ENCODE measurements at places on chromosomes 12 and 14. TPM values are rescaled to one million over a fixed set of nuclear protein-coding genes. Genes with fewer than 3 reads are reported as not detected.
A peak's percentile ranks its signal among the peaks of the same experiment; 100 is the strongest.

KRT1 gene
- 0.67 TPM for total RNA-seq

TEX22 gene
- total RNA-seq: 7.5 TPM

PTPRR gene
- not detected for total RNA-seq

GRCh38 chr12:107857191-107857590, 82.7 kb downstream of the ASCL4 start:
- no peak for DNase-seq
- peaks cover 3% of the 10 kb centered on the region for H3K27me3 ChIP-seq
- no peaks in the 10 kb centered on the region for H3K4me1 ChIP-seq
- H3K36me3 ChIP-seq: no peaks in the 10 kb centered on the region

GRCh38 chr12:122200541-122201175, 2.9 kb upstream of the B3GNT4 start:
- H3K27ac ChIP-seq: no peak overlapping the region
- peaks cover 9% of the 10 kb centered on the region for H3K4me1 ChIP-seq
- DNase-seq: no peak
- no peaks in the 10 kb centered on the region for H3K27me3 ChIP-seq
- no peak overlapping the region for H3K4me3 ChIP-seq

KCNMB4 gene
- total RNA-seq: 0.67 TPM

DNA sequence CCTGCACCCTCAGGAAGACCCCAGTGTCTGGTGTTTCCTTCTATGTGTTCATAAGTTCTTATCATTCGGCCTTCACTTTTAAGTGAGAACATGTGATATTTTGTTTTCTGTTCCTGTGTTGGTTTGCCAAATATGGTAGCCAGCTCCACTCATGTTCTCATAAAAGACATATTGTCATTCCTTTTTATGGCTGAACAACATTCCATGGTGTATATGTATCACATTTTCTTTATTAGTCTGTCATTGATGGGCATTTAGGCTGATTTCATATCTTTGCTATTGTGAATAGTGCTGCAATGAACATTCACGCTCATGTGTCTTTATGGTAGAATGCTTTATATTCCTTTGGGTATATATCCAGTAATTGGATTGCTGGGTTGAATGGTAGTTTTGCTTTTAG, 645.1 kb downstream of the SLC16A7 start:
- H3K27me3 ChIP-seq: no peaks in the 10 kb centered on the region
- no peak for DNase-seq
- no peak overlapping the region for H3K4me3 ChIP-seq

GLS2 gene
- 9.8 TPM for total RNA-seq

DNA sequence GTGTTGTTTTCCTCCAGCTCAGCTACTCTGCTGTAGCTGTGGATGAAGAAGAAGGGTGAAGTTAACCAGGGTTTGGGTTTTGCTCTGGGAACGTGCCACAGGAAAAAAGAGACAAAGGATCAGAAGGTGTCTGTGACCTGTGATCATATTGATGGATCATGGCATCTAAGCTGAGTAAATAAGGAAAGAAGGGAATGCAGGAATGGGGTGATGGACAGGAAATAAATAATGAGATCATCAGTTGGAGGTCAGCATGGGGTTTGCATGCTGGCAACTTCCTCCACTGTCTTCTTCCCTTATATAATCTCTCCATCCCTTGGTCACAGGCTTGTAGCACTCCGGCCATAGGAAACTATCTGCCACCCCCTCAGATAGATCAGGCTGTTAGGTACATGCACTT, 430.3 kb upstream of the PDE3A start:
- no peak for DNase-seq
- H3K36me3 ChIP-seq: no peaks in the 10 kb centered on the region
- no peak overlapping the region for H3K4me3 ChIP-seq
- H3K27ac ChIP-seq: no peak overlapping the region

PSMA3 gene
- 138 TPM for total RNA-seq

- no peak for DNase-seq
- H3K27me3 ChIP-seq: no peaks in the 10 kb centered on the region
- H3K27ac ChIP-seq: no peak overlapping the region
Measured at GRCh38 chr12:89350260-89350629, 2.1 kb downstream of the DUSP6 start.

DNA sequence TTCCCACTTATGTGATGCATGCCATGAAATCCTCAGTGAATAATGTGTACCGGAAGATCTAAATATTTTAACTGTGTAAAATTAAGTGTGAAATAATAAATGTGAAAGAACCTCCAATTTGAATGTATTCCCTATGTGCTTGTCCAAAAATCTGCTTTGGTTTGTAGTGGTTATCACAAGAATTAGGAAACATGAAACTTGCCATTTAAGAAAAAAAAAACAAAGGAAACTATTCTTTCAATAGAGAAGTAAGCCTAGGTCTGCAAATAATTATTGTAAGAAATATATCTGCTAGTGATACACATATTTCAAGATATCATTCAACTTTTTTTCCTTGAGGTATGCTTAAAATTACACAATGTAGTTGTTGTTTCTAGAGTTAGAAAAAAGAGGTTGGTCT, 500.4 kb downstream of the SLC6A15 start:
- no peak for DNase-seq
- no peak overlapping the region for H3K27ac ChIP-seq
- no peaks in the 10 kb centered on the region for H3K27me3 ChIP-seq
- no peaks in the 10 kb centered on the region for H3K36me3 ChIP-seq
- H3K4me3 ChIP-seq: no peak overlapping the region

DNA sequence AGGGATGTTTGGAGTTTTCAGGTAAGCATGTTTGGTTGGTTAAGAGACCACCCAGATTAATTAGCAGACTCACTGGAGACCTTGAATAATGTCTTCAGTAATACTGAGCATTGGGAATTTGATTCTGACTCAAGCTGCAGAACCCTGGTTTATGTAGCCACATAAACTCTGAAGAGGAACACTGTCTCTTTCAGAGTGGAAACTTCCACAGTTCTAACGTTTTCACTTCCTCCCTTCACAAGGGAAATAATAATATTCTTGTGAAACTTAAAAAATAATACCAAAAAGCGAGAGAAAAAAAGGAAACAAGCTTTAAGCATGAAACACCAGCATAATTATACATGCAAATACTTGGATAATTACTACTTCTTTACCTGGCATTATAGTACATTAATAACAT, 40.0 kb upstream of the ST8SIA1 start:
- DNase-seq: no peak
- no peaks in the 10 kb centered on the region for H3K27me3 ChIP-seq
- no peak overlapping the region for H3K4me3 ChIP-seq
- H3K4me1 ChIP-seq: no peaks in the 10 kb centered on the region
- H3K27ac ChIP-seq: no peak overlapping the region
- H3K36me3 ChIP-seq: no peaks in the 10 kb centered on the region

DNA sequence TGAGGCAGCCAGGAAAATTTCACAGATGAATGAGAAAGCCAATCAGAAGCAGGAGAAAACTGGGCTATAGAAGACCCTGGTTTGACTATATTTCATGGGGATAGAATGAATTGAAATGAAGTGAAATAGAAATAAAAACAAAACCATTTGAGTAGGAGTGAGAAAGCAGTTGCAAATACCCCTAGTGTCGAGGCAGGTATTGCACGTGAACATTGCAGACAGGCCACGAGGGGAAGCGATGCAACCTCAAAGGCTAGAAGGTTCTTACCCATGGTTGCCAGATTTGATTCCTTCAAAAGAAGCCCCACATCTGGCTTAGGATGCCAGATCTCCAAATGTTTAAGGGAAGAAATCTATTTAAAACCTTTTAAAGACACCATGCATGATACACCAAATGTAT, 648.9 kb downstream of the VRK1 start:
- no peak overlapping the region for H3K4me3 ChIP-seq
- H3K4me1 ChIP-seq: peaks cover 5% of the 10 kb centered on the region
- no peak for DNase-seq
- H3K27ac ChIP-seq: no peak overlapping the region
- H3K27me3 ChIP-seq: no peaks in the 10 kb centered on the region

DNA sequence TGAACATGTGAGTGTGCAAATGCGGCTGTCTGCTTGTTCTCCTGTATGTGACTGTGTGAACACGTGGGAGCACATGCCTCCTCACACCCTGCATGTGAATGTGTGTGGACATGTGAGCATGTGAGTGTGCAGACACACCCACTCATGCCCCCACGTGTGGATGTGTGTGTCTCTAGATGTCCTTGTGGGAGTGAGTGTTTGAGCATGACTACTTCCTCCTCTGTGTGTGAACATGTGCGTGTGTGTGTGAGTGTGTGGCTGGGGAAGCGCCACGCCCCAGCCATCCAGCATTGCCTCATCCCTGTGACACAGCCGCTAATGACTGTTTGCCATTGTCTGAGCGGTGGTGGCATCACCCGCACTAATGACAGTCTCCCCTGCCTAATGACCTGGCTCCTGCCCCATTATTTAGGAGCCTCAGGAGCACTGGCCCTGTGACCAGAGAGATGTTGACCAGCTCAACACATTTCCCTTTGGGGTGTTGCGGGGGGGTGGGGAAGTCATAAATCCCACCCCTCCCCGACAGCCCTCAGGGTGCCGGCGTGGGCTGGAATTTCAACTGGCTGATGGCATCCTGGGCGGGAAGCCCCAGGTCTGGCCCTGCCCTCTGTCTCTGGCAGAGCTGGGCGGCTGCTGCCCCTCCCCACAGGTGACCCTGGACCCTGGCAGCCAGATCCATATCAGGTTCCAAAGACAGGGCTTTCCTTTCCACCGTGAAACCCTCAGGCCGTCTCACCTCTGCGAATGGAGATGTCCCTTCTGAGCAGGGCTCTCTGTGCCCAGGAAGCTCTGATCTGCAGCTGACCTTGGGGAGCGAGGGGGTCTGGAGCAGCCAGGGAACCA, 11.5 kb upstream of the KRT80 start:
- H3K4me3 ChIP-seq: no peak overlapping the region
- H3K27me3 ChIP-seq: no peaks in the 10 kb centered on the region
- H3K4me1 ChIP-seq: no peaks in the 10 kb centered on the region
- DNase-seq: no peak
- no peak overlapping the region for H3K27ac ChIP-seq
- no peaks in the 10 kb centered on the region for H3K36me3 ChIP-seq

DNA sequence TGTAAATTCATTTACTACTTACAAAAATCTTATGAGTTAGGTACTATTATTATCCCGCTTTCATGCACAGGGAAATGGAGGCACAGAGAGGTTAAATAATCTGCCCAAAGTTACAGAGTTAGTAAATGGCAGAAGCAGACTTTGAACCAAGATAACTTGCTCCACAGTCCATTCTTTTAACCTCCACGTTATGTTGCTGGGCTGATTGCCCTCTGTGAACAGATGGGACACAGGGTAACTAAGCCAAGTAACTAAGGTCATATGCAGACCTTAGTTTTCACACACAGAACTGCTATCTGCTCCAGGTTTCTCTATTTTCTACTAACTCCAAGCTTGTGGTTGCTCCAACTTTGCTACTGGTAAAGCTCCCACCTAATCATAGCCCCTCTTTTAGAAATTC, 147.1 kb upstream of the IFNG-AS1 start:
- H3K27me3 ChIP-seq: no peaks in the 10 kb centered on the region
- H3K4me1 ChIP-seq: no peaks in the 10 kb centered on the region
- H3K36me3 ChIP-seq: no peaks in the 10 kb centered on the region
- no peak overlapping the region for H3K27ac ChIP-seq

INHBC gene
- not detected for total RNA-seq

GRCh38 chr12:29073631-29074239, 75.3 kb upstream of the FAR2 start:
- H3K36me3 ChIP-seq: no peaks in the 10 kb centered on the region
- H3K27me3 ChIP-seq: no peaks in the 10 kb centered on the region
- H3K27ac ChIP-seq: no peak overlapping the region
- DNase-seq: peak; percentile 37

DNA sequence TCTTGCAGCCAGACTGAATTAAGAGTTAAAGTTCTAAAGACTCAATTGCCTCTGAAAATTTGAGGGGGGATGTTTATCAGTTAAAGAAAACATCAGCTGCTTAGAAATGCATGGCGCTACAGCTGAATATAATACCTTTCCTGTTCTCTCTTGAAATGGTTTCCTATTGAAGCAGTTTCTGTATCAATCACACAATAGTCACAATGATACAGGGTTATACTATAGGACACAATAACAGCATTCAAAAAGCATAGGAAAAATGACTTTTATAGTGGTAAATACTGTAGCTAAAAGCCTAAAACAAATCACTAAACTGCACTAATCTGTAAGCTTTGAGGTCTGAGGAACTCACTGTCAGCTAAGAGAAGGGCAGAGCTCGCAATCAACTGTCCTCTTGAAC, 15.2 kb downstream of the MDGA2 start:
- no peaks in the 10 kb centered on the region for H3K36me3 ChIP-seq
- no peaks in the 10 kb centered on the region for H3K4me1 ChIP-seq
- no peak for DNase-seq
- H3K27me3 ChIP-seq: no peaks in the 10 kb centered on the region

GRCh38 chr12:131093604-131093955, 139.9 kb downstream of the ADGRD1 start:
- H3K27me3 ChIP-seq: no peaks in the 10 kb centered on the region
- no peak overlapping the region for H3K27ac ChIP-seq
- H3K4me1 ChIP-seq: no peaks in the 10 kb centered on the region
- H3K36me3 ChIP-seq: no peaks in the 10 kb centered on the region

DNA sequence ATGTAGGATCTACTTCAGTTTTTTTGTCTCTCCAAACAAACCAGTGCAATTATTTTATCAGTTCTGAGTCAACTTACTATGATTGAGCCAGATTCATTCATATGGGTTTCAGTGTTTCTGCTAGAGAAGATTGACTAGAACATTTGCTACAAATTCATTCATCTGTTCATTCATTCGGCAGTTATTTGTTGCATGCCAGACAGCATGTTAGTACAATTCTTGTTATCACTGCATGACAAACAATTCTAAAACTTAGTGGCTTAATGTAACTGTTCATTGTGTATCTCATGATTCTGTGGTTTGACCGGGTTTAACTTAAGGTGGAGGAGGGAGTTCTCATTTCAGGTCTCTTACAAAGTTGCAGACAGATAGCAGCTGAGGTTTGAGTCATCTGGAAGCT, 52.3 kb downstream of the POLR3B start:
- no peak for DNase-seq
- no peaks in the 10 kb centered on the region for H3K27me3 ChIP-seq
- H3K27ac ChIP-seq: no peak overlapping the region
- H3K36me3 ChIP-seq: no peaks in the 10 kb centered on the region
- H3K4me1 ChIP-seq: no peaks in the 10 kb centered on the region

DNA sequence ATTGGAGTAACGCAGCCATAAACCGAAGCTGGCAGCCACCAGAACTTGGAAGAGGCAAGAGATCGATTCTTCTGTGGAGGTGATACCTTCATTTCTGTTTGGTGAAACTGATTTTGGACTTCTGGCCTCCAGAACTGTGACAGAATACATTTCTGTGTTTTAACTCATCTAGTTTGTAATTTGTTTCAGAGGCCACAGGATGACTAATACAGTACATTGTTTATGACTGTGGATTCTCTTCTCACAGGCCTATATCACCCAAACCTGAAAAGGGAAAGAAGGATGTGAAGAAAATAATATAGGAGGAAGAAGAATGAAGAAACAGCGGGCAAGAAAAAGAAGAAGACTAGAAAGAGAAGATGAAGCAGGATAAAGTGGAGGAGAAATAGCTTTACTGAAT, 263.8 kb upstream of the DIO2 start:
- H3K27ac ChIP-seq: no peak overlapping the region
- no peaks in the 10 kb centered on the region for H3K36me3 ChIP-seq
- no peak overlapping the region for H3K4me3 ChIP-seq
- no peaks in the 10 kb centered on the region for H3K27me3 ChIP-seq
- DNase-seq: no peak
- no peaks in the 10 kb centered on the region for H3K4me1 ChIP-seq

GRCh38 chr14:51479584-51480325, 172.0 kb upstream of the FRMD6 start:
- no peaks in the 10 kb centered on the region for H3K36me3 ChIP-seq
- no peak for DNase-seq
- H3K27ac ChIP-seq: no peak overlapping the region
- no peak overlapping the region for H3K4me3 ChIP-seq
- H3K4me1 ChIP-seq: no peaks in the 10 kb centered on the region

AMN1 gene
- total RNA-seq: 18.4 TPM

All from CD4-positive, alpha-beta memory T cell (primary cell).